ENCODE measurements at places on chromosomes 5 and 9.
A peak's percentile ranks its signal among the peaks of the same experiment; 100 is the strongest.

DNA sequence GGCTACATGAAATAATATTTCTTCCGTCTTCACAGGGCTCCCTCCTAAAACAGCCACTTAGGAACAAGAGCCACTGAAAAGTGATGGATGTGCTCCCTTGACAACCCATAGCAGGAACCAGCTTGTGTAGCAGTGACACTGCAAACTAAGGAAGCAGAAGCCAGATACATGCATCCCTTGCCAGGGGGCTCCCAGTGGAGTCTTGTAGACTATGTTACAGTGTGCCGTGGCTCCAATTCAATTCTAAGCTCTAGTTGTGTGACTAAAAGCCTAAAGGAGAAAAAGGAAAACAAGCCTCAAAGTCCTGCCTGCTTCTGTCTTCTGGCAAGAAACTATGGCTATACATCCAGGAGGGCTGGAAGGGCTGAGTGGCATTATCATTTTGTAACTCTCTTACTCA is 12.2 kb upstream of the TAF1L start:
- no peak for DNase-seq

DNA sequence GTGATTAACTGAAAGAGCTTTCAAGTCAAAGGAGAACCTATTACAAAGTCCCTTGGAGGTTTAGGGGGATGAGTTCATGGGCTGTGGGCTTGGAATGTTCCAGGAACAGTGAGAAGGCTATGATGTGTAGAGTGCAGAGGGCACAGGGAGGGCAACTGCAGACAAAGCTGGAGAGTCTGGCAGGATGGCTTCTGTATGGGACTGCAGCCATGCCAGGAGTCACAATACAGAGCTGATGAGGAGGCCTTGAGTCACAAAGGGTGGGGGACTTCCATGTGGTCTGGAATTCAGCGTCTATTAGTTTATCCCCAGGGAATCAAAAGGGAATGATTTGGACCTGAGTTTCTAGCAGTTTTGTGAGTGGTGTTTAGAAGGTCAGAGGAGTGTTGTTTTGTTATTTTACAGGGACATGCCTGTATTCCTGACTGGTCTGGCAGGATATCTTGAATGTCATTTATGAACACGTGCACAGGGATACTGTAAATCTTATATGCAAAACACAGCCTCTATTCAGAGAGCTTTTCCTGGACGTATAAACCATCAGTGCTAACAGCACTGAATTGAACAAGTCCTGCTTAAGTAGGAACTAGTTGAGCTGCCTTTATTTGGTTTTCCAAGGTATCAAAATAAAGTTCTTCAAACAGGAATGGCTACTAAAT is 14.3 kb upstream of the TEK start:
- no peak for DNase-seq

- DNase-seq: peak; percentile 73
Observed at GRCh38 chr5:76175821-76176403, 92.7 kb downstream of the SV2C start.

DNA sequence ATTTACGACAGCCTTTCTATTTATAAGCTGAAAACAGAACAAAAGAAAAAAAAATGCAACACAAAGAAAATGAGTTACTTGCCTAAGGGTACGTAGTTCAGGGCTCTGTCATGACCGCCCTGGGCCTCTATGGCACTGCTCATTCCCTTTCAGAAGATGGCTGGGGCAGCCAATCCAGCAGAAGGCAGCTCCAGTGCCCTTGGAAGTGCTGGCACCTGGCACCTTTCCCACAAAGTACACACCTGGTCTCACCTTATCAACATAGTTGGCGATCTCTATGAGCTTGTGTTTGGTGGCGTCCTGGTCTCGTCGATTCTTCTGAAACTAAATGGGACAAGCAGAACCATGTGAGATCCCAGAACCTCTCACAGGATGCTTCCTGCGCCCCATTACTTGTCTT is 53.2 kb downstream of the NIPAL4 start:
- DNase-seq: no peak

- no peak for DNase-seq
Observed at GRCh38 chr9:88270413-88270812, 117.8 kb upstream of the SPIN1 start.

GRCh38 chr9:105900123-105900522 is 205.8 kb downstream of the TMEM38B start:
- no peak for DNase-seq

- no peak for DNase-seq
Observed at GRCh38 chr9:120911295-120911837, 15.2 kb downstream of the TRAF1 start.

- no peak for DNase-seq
Observed at GRCh38 chr9:70874451-70874850, 247.0 kb downstream of the TRPM3 start.

GRCh38 chr5:35781181-35781790 is 75.4 kb upstream of the IL7R start:
- DNase-seq: no peak

- no peak for DNase-seq
Observed at GRCh38 chr9:22469928-22470544, 23.4 kb downstream of the DMRTA1 start.

GRCh38 chr9:111945216-111945615 is 48.6 kb downstream of the UGCG start:
- DNase-seq: no peak

- DNase-seq: no peak
Observed at GRCh38 chr9:113603773-113604172, 140.2 kb downstream of the RGS3 start.

DNA sequence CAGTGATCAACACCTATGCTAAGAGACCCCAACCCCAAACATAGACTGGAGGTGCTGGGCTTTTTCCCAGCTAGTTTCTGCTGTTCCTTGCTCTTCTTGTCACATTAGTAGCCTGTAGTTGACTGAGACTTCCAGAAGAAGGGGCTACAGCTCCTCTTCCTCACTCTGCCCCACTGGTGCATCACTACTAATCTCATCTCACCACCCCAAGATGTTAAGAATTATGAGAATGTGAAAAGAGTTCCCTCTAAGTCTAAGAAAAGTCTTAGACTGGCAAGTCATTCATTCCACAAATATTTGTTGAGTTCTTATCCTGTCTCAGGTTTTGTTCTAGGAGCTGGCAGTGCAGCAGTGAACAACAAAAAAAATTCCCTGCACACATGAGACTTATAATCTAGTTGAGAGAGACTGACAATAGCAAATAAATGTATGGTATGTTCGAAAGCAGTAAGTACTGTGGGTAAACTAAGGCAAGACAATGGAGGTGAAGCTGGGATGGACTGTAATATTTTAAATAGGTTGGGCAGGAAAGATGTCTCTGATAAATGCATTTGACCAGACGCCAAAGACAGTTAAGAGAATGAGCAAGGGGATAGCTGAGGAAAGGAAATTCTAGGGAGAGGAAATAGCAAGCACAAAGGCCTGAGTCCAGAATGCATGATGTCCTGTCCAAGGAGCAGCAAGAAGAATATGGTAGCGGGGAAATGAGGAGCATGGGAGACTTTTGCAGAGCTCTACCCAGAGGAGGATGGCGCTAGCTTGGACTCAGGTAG is 92.3 kb downstream of the PTCD2 start:
- DNase-seq: peak; percentile 26

GRCh38 chr5:77356740-77357139 is 135.4 kb downstream of the WDR41 start:
- no peak for DNase-seq

DNA sequence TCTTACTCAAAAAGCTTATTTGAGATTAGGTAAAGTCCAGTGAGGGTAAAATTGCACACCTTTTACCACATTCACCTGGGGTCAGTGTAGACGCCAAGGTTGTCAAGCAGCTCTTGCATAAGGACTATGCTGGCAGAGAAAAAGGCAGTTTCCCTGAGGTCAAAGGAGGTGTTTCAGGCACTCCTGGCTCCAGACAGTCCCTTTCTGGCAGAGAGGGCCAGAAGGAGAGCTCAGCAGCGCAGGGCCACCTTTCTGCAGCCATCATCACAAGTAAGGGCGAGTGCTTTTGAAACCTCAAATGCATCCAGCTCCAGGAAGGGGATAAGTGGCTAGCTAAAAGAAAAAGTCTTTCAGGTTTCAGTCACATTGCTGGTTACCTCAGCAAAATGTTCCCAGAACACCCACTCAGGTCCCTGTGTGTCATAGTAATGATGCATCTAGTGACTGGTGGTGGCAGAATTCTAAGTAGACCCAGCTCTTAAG is 16.7 kb upstream of the IL13 start:
- DNase-seq: no peak

GRCh38 chr5:158744680-158745079 is 355.0 kb downstream of the EBF1 start:
- DNase-seq: no peak

DNA sequence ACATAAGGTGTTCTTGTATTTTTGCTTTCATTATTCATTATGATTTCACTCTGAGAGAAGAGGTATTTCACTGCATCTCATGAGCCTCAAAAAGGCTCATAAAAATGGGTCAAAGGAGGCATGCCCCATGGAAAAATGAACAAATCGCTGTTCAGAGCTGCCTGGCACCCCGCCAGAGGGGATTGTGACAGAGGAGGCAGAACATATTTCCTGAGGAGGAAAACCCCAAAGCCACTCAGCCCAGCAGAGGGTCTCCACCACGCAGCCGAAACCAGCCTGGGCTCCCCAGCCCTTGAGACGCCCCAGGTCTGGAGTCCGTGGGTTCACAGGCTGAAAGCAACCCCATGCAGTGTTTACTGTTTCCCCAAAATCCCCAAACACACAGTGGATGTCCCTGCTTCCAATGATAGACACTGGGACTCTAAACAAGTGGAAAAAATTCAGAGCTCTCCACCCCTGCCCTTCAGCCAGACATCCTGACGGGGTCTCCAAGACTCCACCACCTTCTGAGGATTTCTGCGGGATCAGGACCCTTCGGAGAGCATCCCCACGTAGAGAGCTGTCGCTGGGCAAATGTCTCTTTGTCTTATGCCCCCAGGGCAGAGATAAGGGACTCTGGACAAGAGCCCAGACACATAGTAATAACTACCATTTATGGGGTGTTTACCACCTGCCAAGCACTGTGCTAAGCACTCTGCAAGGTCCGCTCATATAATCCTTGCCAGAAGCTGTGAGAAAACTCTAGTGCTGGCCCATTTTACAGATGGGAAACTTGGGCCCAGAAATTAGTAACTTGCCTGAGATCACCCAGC is 122.3 kb downstream of the PAX5 start:
- DNase-seq: peak; percentile 36

GRCh38 chr5:155540000-155540595 is 526.5 kb downstream of the KIF4B start:
- DNase-seq: no peak

- peak; percentile 75 for DNase-seq
Observed at GRCh38 chr5:80654054-80654390, 430 bp upstream of the MSH3 start.

GRCh38 chr5:134510970-134511795 is 14.3 kb upstream of the JADE2 start:
- DNase-seq: no peak

All from NB4 (cell line).